Stimulated activated naive B cell treated with anti-CD40 and anti-IgM and Interleukin-4, amounts not matched to agents 10 μg/mL and 1 μg/mL and 100 μg/mL, for 72 hours (primary cell): ENCODE measurements at places on chromosomes 3 and 15.

DNA sequence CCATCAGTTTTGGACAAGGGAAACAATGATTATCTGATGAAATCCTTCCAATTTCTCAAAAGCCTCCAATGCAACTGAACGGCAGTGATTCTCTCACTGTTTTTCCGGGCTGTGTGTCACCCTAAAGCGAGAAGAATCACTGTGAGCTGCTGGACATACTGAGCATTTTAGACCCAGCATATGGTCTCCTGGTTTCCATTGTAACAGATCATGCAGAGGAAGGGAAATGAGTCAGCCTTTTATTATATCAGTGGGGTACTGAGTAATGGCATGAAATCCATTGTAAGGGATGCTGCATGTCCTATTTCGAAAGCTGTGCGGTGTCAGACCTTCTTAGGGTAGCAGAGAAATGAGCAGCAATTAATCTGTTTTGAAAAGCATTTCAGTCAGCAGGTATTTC, 287.1 kb downstream of the IL5RA start:
- DNase-seq = no peak

- DNase-seq = no peak
These were observed 72.5 kb upstream of the AGTR1 start for GRCh38 chr3:148625095-148625736.

GRCh38 chr15:38707802-38708671, 143.4 kb upstream of the RASGRP1 start:
- peak; percentile 28 for DNase-seq

- DNase-seq = no peak
These were observed 367.9 kb downstream of the SHQ1 start for GRCh38 chr3:72480366-72480765.

DNA sequence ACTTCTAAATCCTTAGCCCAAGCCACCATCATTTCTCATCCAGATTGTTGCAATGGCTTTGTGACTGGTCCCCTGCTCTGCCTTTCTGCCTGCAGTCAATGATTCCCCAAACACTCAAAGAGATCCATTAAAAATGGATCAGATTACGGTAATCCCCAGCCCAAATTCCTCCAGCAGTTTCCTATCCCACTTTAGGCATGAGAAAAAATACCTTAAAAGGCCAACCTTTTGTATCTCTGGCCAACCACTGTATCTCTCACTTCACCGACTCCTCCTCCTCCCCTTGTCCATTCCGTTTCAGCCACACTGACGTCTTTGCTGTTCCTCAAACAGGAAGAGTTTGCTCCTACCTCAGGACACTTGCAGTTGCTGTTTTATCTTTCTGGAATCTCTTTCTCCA, 20.9 kb upstream of the IL1RAP start:
- no peak for DNase-seq

DNA sequence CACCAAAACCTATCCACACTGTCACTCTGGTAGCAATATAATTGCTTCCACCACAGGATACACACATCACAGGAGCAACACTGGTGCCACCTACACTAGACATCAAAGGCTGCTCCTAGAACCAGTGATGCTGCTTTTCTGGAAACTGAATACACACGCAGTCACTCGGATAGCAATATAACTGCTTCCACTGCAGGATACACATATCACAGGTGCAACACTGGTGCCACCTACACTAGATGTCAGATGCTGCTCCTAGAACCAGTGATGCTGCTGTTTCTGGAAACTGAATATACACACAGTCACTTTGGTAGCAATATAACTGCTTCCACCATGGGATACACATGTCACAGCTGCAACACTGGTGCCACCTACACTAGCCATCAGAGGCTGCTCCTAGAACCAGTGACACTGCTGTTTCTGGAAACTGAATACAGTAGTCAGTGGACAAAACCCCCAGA, 6.9 kb upstream of the TNFSF10 start:
- no peak for DNase-seq

- DNase-seq = no peak
These were observed 262.6 kb downstream of the RPLP1 start for GRCh38 chr15:69715210-69715609.

- DNase-seq = no peak
These were observed 31.9 kb downstream of the ZNF385D start for GRCh38 chr3:21718943-21719591.

- DNase-seq = no peak
These were observed 326.6 kb upstream of the ALCAM start for GRCh38 chr3:105040026-105040622.

DNA sequence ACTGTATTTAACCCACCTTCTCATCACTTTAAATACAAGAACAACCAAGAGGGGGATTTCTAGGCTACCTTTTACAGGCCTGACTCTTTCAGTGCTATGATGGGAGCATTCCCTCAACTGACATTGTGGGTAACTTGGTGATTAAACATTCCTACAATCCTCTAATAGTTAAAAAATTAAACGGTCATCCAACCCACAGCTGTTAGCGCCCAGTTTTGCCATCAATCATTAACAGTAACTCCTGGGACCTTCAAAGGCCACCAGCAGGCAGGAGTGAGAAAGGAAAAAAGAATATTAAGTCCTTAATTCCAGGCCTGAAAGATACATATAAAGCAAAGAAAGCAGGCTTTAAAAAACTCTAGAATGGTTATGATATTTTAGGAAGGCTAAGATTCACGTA, 512.1 kb downstream of the MAGI1 start:
- no peak for DNase-seq

GRCh38 chr3:140724856-140725812, 47.3 kb downstream of the TRIM42 start:
- DNase-seq = peak; percentile 29

DNA sequence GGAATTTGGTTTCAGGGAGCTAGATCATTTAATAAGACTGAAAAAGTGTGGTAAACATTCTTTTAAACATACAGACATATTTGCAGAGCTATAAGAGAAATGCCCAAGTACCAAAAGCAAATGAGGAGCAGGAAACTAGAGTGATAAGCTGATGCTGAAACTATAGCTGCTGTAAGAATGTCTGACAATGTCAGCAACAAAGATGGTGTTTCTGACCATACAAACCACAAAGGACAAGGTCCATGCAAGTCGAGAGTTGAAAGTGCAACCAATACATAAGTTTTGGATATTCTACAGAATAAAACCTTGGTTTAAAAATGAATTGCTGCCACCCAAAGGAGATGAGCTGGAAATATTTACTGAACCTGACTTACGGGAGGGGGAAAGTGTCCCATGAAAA, 610.2 kb downstream of the TBL1XR1 start:
- no peak for DNase-seq

GRCh38 chr15:45884289-45884688, 249.5 kb downstream of the SQOR start:
- DNase-seq = no peak

DNA sequence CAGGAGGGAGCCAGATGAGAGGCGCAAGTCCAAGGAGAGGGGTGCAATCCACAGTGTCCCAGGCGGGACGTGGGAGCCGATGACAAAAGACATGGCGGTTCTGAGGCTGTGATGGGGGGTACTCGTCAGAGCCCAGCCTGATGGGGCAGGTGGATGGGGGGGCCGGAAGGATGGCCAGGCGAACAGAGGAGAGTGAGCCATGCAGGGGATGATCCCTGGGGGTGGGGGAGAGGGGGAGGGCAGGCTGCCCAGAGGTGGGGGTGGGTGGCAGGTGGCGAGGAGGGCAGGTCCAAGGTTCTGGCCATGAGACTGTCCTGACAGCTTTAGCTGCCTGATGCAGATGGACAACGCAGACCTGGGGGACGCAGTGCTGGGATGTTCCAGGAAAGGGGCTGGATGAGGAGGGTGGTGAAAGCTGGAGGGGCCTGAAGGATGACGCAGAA, 8.9 kb upstream of the CSPG4 start:
- DNase-seq = no peak

- DNase-seq = no peak
These were observed 14.9 kb downstream of the ATP13A3 start for GRCh38 chr3:194471863-194472262.

DNA sequence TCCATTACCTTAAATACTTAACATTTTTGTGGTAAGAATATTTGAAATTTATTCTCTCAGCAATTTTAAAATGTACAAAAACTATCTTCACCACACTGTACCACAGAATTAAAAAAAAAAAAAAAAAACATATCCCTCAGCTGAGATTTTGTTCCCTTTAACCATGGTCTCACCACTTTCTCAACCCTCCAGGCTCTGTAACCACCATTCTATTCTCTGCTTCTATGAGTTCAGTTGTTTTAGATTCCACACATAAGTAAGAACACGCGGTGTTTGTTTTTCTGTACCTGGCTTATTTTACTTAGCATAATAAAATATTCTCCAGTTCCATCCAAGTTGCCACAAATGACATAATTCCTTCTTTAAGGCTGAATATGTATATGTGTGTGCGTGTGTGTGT, 41.5 kb downstream of the CSNK1G1 start:
- no peak for DNase-seq

- DNase-seq = no peak
These were observed 148.8 kb upstream of the NDN start for GRCh38 chr15:23835953-23836352.

- no peak for DNase-seq
These were observed 2.2 kb upstream of the THRB start for GRCh38 chr3:24496529-24497482.

- no peak for DNase-seq
These were observed 20.5 kb downstream of the FILIP1L start for GRCh38 chr3:100093831-100094230.

- DNase-seq = no peak
These were observed 34.7 kb upstream of the SLC41A3 start for GRCh38 chr3:126118591-126118990.

- DNase-seq = no peak
These were observed 431.3 kb upstream of the MDFIC2 start for GRCh38 chr3:70743754-70744153.

- DNase-seq = no peak
These were observed 109.7 kb upstream of the FAM3D start for GRCh38 chr3:58776231-58776630.

DNA sequence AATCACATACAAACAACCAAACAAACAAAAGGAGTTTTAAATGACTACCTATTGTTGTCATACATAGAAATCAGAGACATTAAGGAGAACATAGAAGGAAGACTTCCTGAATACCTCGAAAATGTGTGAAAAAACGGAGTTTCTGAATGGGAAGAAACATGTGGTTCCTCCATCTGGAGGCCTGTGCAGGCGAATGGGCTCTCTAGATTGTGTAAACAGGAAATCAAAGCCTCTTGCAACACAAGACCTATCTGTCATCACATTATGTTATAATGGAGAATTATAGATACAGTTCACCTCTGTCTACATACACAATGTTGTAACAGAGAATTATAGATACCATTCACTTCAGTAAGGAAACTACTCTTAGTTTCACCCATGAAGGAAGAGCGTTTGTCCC, 44.1 kb downstream of the RUBCN start:
- DNase-seq = no peak

- DNase-seq = no peak
These were observed 19.3 kb upstream of the TMEM42 start for GRCh38 chr3:44842376-44842775.

- no peak for DNase-seq
These were observed 211.1 kb upstream of the GADL1 start for GRCh38 chr3:31105438-31106077.

- no peak for DNase-seq
These were observed 48.3 kb downstream of the TOPAZ1 start for GRCh38 chr3:44289882-44290462.

GRCh38 chr3:126028096-126028495, 55.8 kb downstream of the SLC41A3 start:
- no peak for DNase-seq

GRCh38 chr3:141644931-141645330, 93.2 kb upstream of the RNF7 start:
- peak; percentile 35 for DNase-seq

DNA sequence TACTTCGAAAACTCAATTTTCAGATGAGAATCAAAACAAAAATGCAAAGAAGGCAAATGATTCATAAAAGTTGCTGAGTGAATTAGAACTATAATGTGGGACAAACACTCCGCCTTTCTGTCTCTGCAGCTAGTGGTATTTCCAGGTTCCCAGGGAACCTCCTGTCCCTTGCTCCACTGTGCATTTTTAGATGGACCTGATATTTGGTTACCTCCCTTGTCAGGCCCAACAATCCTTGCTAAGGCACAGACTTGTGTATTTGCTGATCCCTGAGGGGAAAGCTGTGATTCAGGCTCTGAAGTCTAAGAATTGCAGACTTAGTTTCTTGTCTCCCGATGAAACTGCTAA, 162.7 kb downstream of the LPP start:
- DNase-seq = no peak

GRCh38 chr3:9028134-9028533, 64.9 kb upstream of the RAD18 start:
- DNase-seq = no peak

DNA sequence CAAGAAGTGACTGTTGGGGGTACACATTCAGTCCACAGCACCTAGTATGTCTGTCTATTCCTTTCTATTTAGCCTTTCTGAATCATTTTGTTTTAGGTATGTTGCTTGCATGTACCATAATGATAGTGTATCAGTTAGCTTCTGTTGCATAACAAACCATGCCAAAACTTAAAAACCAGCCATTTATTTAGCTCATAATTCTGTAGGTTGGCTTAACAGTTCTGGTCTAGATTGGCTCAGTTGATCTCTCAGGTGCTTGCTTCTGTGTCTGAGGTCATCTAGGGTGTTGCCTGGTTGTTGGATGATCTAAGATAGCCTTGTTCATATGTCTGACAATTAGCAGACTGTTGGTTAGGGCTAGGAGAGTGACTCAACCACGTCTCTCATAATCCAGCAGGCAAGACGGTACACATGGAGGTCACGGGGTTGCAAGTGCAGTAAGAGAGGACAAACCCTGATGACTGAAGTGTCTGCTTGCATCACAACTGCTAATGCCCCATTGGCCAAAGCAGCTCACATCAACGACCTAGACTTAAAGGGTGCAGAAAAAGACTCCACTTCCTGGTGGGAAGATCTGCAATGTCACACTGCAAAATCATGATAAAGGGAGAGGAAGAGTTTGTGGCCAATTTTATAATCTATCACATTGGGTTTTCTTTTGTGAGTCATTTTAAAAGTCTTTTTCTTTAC, 6.8 kb upstream of the PDCD6IP start:
- DNase-seq = peak; percentile 9

GRCh38 chr3:73939985-73940384, 315.2 kb upstream of the PDZRN3 start:
- no peak for DNase-seq

DNA sequence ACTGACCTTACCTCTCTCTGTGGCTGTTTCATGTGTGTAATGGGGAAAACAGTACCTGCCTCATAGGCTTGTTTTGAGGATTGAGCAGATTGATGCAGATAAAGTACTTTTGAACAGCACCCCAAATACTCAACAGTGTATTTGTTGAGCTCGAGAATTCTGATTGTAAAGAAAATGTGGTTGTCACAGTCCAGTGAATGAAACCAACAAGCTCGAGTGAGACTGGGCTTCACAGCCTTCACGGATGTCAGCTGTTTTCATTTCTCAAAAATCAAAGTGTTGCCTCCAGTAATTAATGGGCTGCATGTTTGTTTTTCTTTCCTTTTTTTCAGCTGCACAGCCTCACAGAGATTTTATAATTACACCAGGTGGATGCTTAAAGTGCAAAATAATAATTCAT, 43.7 kb downstream of the PARP15 start:
- DNase-seq = no peak
